ENCODE measurements at places on chromosomes 6 and 20.

- no peak for DNase-seq
Measured at GRCh38 chr20:53801609-53802370, 208.2 kb upstream of the ZNF217 start.

DNA sequence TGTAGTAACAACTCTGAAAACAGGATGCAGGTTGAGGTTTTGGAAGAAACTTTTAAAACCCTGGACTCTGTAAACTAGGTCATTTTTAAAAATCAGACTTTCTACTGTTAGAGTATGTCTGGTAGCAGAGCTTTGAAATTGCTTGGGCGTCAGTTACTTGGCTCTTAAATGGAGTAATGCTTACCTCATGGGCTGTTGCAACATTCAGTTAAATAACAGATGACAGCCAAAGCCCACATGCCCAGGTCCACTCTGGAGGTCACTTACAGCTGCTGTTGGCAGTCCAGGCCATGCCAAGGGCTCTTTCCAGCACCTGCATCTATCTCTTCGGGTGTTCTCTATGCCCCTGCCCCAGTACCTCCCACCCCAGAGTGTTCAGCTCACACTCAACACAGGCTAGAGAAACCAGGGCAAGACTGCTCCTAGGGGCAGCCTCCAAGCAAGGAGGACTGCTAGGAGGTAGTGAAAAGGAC, 96.4 kb downstream of the BANF2 start:
- no peak for DNase-seq

DNA sequence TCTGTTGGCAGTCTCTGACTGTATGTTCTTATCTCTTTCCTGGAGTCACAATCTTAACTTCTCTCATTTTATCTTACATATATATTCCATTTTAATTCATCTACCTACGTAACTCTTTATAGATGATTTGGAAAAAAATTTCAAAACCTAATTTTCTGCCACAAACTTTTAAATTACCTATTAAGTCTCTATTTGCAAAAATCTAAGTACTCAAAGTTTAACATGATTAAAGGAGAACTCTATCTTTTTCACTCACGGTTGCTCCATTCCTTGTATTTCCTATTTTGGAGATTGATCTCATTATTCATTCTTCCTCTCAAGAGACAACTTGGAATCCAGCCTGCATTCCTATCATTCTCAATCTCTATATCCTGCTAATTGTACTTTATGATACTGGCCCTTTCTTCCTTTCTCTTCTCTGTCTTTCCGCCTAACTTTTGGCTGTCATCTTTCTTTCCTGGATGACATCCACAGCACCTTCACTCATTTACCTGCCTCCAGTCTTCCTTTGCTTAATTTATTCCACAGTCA, 1071.1 kb upstream of the CITED2 start:
- no peak for DNase-seq

GRCh38 chr6:20208687-20209378, 3.4 kb downstream of the MBOAT1 start:
- DNase-seq: no peak

GRCh38 chr6:165488624-165489295, 174.3 kb downstream of the PDE10A start:
- DNase-seq: no peak

DNA sequence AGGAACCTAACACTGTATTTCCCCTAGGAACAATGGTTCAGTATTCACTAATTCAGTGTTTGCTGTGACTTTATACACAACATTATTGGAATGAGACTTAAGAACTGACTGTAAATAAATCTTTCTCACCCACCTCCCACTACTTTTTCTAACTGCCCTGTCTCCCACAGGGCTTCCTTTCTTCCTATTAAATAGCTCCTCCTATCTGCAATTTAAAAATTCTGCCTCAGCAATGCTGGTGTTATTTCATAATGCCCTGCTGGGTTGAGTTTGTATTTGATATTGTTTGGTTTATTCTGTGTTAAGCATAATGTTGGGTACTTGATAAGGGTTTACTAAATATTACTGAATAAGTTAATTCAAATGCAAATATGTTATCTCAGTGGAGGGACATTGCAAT, 573.1 kb upstream of the RNF217 start:
- no peak for DNase-seq

DNA sequence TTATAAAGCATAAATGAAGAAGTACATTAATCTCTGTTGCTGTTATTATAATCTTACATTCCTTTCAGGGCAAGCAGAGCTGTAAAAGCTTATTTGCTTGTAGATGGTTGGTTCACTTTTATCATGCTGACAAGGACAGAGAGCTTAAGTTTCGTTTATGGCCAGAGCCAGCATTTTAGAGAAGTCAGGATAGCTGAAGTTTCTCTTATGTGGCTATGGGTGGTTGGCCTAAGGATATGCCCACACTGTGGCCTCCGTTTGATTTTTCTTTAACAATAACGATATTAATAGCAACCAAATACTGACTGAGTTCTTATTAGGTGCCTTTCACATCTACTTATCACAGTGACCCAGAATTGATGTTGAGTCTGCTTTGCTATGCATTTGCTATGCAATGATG, 78.5 kb downstream of the FARS2 start:
- no peak for DNase-seq

DNA sequence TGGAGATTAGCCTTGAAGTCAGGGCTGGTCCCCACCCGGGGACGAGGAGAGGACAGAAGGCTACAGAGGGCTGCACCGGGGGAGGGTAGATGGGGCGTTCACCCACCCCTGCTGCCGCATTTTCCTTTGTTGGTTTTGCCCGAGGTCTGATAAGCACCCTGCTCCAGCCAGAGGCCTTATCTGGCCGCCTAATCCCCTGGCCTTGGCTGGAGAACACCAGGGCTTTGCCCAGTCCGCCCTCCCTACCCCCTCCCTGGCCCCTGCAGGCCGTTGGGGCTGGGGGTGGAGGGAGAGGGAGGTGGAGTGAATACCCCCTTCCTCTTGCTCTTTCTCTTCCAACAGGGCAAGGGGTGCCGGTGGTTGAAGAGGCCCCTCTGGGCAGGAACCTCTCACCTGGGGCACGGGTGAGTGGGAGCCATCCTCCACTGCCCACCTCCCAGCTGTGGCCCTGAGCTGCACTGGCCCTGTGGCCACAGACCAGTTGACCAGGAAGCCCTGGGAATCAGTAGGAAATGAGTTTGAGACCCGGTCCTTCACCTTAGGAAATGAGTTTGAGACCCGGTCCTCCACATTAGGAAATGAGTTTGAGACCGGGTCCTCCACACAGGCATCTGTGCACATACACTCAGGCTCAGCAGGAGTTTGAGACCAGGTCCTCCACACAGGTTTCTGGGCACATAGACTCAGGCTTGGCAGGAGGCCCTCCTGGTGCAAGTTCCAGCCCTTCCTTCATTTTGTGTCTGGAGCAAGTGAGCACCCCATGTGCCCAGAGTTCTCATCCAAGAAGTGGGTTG, 12.0 kb upstream of the GATA5 start:
- no peak for DNase-seq

DNA sequence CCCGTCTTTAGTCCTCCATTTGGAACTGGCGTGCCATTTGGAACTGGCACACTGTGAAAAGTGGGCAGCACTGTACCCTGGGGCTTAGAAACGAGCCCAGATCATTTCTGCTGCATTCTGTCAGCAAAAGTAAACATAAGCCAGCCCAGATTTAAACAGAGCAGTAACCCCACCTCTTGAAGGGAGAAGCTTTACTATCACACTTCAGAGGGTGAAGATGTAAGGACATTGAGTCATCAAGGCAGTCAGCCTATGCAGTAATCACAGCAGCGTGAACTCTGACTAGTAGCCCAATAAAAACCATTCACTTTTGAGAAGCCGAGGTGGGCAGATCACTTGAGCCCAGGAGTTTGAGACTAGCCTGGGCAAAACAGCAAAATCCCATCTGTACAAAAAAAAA, 216.9 kb downstream of the EYA2 start:
- no peak for DNase-seq

- no peak for DNase-seq
Measured at GRCh38 chr20:34514897-34515483, 1.2 kb upstream of the DYNLRB1 start.

DNA sequence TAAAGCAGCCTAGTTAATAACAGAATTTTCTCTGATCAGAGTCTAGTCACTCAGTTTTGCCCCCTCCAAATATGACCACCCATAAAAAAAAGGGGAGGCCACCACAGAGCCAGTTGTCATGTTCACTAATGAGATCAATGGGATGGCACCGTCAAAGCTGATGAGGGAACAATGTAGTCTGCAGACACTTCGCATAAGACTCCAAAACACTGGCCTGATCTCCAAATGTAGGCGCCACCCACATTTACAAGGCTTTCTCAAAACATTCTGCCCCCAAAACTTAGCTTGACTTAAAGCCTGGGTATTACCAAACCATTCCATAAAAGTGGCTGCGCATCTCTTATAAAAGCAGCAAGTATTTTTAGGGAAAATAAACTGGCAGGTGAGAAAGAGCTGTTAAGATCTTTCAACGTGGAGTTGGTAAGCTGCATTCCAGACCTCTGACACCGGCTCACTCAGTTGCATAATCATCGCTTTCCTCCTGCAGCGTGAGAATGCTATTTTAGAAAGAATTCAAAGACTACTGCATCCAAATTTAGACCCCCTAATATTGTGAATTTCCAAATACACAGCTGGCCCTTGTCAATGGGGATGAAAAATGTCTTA, 59.3 kb downstream of the TBC1D7 start:
- peak; percentile 24 for DNase-seq

DNA sequence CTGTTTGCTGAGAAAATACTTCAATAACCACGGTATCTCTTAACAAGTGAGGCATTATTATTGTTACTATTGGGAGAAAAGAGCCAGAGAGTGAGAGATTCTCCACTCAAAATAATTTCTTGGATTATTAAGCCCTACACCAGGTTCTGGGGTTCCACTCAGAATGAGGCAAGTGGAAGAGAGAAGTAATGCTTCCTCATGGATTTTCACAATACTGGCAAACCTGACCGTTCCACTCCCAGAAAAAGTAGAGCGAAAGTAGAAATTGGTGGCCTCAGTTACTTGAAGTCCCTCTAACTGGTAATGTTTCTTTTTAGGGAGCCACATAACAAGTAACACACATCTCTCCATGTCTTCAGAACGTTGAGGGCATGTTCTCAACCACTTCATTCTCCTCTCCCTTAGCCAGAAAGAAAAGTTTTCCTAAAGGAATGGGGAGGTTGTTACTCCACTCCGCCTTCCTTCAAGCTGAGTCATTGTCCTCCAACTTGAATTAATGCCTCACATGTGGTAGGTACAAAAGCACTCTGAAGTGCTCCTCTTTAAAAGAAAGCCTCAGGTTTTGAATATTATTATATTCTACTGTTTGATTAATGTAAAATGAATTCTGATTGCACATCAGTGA, 1.9 kb downstream of the BAG2 start:
- peak; percentile 8 for DNase-seq

GRCh38 chr6:36336779-36337241, at the start of gene BNIP5:
BNIP5 (minus strand) TSS chr6:36336888; CDS start chr6:36330690, 6,198 bp downstream.
- peak; percentile 27 for DNase-seq

- no peak for DNase-seq
Measured at GRCh38 chr20:37441023-37441422, 80.0 kb upstream of the NNAT start.

DNA sequence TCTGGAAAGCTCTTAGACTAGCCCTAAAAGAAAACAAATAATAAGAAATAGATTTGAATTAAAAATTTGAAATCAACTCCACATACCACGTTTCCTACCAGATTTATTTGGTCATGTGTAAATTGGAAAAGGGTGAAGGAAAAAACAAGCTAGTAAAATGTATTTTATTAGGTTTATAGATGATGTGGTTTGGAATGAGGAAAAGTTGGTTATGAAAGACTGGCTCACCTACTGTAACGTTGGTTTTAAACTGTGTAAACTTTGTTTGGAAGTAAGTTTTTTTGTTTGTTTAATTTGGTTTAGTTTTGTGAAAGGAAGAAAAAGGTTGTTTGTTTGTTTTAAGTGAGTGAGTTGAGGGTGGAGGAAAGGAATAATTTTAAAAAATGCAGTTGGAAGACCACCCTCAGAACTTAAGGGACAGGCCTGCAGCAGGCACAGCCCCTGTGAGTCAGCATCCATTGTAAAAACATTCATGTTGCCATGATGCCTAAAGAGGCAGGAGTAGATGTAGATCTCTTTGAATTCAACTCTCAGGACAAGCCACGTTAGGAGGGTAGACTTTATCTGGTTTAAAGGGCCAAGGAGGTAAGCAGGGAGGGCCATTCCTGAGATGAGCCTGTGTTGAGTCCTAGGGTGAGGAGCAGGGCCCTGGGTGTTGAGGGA, 93.7 kb upstream of the SCGN start:
- no peak for DNase-seq

GRCh38 chr6:118700531-118700930, 49.1 kb upstream of the CEP85L start:
- DNase-seq: no peak

GRCh38 chr20:54061101-54061881, 9.1 kb downstream of the BCAS1 start:
- no peak for DNase-seq

DNA sequence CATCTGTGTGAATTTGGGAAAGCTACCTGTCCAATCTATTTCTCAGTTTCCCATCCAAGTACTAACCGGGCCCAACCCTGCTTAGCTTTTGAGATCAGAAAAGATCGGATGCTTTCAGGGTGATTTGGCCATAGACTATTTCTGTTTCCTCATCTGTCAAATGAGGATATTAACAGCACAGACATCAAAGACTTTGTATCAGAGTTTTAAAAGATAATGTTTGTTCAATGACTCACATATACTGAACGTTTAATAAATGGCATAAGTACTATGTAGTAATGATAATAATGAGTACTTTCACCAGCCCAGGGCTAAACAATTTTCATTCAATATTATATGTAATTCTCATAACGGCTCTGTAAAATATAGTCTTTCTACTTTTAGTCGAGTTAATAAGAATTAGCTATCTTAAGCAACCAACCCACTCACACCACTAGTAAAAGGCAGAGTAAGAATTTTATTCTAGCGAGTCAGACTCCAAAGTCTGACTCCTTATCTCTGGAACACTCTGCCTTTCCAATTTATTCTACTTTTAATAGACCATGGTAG, 216.5 kb downstream of the ARHGAP18 start:
- no peak for DNase-seq

DNA sequence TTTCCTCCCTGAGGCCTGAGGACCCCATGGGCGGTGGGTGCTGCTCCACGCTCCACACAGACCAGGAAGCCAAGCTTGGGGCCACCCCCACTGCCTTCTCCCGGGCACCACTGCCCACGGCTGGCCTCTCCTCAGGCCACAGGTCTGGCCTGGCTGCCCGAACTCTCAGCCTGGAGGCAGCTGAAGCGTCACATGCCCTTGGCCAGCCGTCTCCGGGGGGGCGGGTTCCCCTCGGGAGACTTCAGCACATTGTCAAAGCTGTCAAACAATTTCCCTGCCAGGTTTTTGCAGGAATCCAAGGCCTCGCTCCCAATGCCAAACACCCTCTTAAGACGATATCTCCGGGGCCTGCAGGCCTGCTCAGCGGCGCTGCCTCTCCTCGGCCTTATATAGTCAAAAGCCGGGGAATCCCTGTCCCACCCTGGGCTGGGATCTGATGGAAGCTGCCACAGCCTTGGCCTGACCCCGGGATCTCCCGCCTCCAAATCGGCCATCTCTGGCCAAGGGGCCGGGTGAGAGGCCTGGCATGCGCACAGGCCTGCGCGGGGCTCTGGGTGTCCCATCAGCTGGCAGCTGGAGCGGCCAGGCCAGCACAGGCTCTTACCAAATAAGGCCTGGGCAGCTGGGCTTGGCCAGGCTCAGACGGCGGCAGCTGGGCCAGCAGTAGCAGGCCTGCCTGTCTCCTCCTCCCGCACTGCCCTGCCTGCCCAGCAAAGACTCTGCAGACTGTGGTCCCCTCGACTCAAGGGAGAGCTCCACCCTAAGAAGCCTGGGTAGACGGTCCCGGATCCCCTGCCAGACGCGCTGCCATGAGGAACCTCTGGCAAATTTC, 49.7 kb downstream of the RBM38 start:
- DNase-seq: no peak

GRCh38 chr6:26333476-26334297, 31.3 kb upstream of the BTN3A2 start:
- no peak for DNase-seq

- DNase-seq: no peak
Measured at GRCh38 chr6:169953686-169954085, 202.3 kb downstream of the ERMARD start.
